Head of caudate nucleus (tissue), 42 donors: ENCODE measurements at places on chromosomes 1 and 21.

DNA sequence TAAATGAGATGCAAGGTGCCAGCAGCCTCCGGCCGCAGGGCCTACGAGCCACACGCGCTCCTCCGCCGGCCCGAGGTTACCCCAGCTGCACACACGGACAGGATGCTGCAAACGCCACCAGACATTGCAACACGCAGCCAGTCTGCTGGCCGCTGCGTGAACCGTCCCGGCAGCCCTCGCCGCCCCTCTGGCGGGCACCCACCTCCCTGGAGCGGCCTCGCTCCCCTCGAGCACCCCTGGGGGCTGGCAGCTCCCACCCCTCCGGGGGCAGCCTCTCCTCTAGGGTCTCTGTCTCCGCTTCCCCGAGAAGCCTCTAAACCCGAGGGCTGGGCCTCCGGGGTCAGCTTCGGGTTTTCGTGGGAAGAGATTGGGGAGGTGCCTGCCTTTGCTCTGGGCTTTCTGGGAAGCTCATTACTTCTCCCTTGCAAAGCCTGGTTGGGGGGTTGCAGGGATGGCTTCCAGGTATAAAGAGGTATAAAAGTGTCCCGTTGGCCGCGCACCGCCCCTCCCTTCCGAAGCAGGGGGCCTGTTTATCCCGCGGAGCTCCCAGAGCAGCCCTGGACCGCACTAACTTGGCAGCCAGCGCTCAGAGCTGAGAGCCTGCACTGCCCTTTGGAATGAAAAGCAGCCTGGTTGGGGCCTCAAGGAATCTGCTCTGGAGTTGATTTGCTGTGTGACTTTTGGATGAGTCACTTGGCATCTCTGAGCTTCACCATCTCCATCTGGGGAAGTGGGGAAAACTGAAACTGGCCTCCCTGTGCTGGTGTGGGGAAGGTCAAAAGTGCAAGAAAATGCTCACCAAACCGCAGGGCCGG, 21.8 kb downstream of the DHRS3 start:
- DNase-seq, result peak; percentile 56

- DNase-seq, result no peak
These were observed 557.9 kb upstream of the NCAM2 start for GRCh38 chr21:20440338-20440737.

- DNase-seq, result no peak
These were observed 1.7 kb downstream of the SPSB1 start for GRCh38 chr1:9294405-9294773.

- no peak for DNase-seq
These were observed 111.5 kb downstream of the SEC16B start for GRCh38 chr1:177858332-177858821.

DNA sequence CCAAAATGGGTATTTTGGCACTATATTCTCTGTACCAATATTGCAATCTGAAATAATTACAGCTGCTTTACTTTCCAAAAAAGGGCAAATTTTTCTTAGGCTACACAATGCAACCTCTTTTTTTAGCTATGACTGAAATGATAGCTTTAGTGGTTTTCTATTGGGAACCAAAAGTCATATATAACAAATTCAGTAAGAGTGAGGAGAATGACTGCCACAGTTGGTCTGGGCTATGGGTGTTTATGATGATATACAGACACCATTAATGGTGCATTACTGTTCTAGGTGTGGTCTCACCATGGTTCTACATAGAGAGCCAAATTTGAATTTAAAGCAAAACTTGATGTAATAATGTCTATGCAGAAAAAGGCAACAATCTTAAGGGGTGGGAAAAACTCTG, 72.3 kb upstream of the PTBP2 start:
- DNase-seq, result no peak

- no peak for DNase-seq
These were observed 269.7 kb upstream of the CSF3R start for GRCh38 chr1:36752431-36752830.

DNA sequence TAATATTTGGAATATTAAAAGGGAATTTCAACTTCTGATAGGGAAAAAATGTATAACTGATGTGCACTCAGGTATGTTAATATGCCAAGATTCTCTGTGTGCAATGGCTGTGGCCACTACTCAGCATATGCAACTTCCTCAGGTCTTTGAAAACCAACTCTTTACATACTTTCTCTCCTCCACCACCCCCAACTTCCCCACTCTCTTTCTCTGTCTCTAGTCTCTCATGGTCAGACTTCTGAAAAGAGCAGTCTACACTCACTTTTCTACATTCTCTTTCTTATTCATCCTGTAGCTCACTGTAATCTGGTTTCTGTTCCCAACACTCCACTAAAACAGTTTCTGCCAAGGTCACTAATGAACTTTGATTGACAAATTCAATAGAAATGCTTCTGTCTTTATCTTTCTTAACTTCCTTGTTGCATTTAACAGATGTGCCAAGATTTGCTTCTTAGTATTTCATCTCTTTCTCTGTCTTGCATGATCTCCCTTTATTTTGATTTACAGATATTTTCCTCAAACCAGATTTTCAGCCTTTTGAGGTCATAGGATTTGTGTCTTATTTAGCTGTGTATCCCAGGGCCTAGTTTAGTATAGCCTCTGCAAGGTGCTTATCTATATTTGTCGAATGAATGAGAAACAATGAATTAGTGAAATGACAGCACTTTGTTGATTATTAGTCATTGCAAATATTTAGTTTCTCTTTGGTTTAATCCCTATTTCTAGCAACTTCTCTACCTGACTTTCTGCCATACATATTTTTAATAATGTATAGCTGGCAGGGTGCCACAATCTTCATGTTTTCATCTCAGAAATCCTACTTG, 168.9 kb downstream of the LMO4 start:
- DNase-seq, result no peak

- DNase-seq, result peak; percentile 52
These were observed at the start of gene MTMR11 for GRCh38 chr1:149936170-149936991. MTMR11 (minus strand) TSS chr1:149936879; CDS start chr1:149936647, 232 bp downstream.

DNA sequence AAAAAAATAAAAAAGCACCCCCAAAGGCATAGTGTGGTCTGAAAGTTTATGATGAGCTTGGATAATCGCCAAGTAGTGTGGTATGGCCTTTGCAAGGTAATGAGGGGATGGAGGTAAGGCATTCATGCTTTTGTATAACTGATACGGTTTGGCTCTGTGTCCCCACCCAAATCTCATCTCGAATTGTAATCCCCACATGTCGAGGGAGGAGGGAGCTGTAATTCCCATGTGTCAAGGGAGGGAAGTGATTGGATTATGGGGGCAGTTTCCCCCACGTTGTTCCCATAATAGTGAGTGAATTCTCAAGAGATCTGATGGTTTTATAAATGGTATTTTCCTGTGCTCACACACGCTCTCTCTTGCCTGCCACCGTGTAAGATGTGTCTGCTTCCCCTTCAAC, 215.5 kb downstream of the NFIA start:
- DNase-seq, result no peak

DNA sequence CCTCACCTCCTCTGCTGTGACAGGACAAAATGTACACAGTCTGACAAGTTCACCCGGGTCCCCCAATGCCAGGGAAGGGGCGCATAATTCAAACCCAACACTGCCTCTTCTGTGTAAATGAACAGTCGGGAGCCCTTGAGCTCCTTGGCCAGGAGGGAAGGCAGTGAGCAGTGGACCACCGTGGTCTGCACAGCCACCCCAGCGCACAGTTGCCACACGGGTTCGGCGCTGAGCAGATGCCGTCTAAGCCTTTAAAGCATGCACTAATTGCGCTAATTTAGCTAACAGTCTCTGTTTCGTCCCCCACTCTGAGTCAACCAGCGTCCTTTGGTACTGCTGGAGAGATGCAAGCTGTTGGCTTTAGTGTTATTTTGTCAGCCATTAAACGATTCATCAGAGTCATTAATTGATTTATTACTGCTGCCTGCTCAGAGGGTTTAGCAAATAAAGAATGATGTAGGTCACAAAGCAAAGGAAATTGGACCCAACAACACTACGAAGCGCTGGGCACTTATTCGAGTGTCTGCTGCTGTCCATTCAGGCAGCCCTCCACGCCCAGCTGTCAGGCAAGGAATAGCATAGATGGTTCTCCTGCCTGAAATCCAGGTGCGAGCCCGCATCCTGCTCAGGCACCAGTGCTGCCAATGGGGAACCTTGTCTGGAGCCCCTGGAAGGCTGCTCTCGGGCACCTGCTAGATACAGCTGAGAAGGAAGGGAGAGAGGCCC, 91.5 kb downstream of the MRPL37 start:
- DNase-seq, result no peak

DNA sequence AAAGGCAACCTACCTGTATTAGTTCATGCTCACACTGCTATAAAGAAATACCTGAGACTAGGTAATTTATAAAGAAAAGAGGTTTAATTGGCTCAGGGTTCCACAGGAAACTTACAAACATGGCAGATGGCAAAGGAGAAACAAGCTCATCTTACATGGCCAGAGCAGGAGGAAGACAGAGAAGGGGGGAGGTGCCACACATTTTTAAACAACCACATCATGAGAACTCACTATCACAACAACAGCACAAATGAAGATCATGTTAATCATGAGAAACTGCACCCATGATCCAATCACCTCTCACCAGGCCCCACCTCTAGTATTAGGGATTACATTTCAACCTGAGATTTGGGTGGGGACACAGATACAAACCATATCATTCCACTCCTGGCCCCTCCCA, 90.6 kb upstream of the KCTD3 start:
- DNase-seq, result no peak

DNA sequence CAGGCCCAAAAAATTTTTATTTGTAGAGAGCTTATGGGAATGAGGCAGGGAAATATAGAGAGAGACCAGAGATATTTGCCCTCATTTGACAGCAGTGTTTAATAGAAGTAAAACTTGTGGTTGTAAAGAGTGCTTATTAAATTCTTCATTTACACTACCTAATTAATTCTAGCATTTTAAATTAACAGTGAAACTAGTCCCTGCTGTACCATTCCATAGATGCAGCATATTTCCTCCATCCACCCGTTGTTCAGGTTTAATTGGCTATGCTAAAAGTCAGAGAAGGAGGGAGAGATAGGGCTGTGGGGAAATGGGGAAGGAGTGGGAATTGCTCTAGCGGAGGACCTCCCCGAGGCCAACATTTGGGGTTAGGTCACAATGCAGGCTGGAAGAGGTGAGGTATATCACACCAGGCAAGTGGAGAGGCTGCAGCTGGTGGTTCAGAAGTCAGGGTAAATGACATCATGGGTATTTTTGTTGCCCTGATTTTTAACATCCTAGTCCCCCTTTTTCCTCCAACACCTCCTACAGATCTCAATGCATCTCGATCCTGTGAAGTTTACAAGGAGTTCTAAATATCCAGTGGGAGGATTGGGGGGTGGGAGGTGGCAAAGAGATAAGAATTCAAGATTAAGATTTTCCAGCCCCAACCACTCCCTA, 38.6 kb downstream of the ELAVL4 start:
- no peak for DNase-seq

- DNase-seq, result no peak
These were observed 12.8 kb downstream of the RRP15 start for GRCh38 chr1:218297867-218298266.

DNA sequence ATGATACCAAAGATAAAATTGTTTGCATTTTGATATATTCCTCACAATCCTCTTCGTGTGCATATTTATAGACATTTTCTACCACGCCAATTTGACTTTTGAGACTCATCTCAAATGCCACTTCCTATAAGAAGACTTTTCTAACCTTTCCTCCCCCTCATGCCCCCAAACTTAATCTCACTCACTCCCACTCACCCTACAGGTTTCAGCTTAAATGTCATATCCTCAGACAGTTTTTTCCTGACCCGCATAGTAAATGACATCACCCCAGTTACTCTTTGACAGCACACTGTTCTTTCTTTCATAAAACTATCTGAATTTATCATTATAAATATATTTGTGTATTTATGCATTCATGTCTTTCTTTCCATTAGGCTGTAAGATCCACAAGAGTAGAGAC, 29.6 kb upstream of the RGS8 start:
- no peak for DNase-seq

DNA sequence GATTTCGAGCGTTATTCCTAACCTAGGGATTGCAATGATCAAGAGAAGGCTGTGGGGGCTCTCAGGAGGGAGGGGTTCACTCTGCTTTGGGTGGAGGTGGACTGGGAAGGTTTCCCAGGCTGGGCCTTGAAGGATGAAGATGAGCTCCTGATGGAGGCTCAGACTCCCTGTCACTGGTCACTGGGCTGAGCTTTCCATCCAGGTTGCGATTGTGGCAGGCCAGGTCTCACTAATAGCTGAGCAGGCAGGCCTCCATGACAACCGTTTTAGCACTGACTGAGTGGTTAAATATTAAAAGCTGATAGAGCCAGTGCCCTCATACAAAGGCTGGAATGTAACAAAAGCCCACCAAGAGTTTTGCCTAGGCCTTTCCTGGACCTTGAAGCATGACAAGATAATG, 36.2 kb upstream of the EFCAB14 start:
- DNase-seq, result no peak

GRCh38 chr1:35656148-35656862, 15.0 kb upstream of the PSMB2 start:
- no peak for DNase-seq

GRCh38 chr1:112881742-112882127, 74.3 kb downstream of the SLC16A1 start:
- DNase-seq, result peak; percentile 20

- DNase-seq, result no peak
These were observed 57.4 kb upstream of the MTF2 start for GRCh38 chr1:93021539-93022134.

DNA sequence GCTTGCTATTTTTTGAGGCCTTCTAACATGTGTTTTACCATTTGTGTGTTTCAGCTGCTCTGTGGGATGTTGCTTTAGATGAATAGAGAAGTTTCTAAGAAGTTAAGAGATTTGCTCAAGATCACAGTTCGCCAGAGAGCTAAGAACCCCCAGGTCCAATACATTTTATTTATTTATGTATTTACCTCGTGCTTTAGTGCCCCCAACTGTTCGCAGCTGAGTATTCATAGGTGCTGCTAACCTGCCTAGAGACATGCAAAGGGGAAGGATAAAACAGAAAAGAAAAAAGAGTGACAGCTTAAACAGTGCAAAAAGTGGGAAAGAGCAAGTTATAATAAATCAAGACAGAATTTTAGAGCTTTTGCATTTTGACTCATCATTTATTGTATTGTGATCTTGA, 31.1 kb downstream of the NFYC start:
- no peak for DNase-seq

DNA sequence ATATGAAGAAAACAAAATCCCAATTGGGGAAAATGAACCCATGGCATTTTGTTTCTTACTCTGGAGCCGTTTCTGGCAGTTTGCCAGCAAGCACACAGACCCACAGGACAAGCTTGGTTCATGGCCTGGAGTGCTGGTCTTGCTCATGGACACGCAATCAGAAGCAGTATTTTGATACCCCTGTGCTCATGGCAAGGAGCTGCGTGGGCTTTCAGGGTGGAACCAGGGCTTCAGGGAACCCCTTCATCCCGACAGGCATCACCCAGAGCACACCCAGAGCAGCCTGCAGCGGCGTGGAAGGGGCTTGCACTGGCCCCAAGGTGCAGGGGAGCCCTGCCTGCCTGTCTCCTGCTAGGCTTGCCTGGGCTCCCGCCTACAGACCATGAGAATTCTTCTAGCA, 45.4 kb upstream of the PCBP3 start:
- peak; percentile 0 for DNase-seq

- DNase-seq, result peak; percentile 82
These were observed 32.9 kb upstream of the DIPK1A start for GRCh38 chr1:92994105-92994712.
